Vagina (tissue), 2 donors: ENCODE measurements at places on chromosomes 6 and 20.

- DNase-seq = no peak
These were observed 95.9 kb upstream of the PLEKHG1 start for GRCh38 chr6:150503586-150504339.

DNA sequence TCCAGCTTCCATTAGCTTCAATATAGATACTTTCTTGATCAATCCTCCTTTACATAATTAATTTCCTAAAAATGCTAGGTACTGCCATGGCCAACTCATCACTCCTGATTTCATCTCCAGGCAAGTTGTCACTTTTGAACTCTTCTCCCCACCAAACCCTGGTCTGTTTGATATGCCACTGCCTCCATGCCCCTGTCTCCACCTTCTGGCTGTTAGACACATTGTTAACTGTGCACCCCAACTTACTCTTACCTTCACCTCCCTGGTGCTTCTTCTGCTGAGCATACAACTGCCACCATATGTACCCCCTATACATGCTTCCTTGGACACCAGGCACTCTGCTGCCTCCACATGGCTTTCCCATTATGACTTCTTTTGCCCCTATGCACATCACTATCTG lies 21.9 kb upstream of the AIG1 start:
- DNase-seq = no peak

DNA sequence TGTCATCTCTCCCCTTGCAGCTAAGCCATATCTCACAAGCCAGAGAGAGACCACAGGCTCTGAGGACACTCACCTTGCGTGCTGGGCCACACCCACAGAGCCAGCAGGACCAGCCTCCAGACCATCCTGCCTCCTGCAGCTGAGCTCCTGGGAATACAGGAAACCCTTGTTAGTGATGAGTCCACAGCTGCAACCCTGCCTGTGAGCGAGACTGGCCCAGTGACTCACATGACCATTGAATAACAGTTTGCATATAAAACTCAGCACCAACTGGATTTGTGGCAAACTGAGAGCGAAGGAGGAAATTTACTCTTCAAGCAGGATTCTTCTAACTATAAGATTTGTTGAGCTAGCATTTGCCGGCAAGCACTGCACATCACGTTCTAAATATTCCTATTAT lies 3.0 kb downstream of the THBS2 start:
- no peak for DNase-seq

- no peak for DNase-seq
These were observed 5.4 kb downstream of the FOXF2 start for GRCh38 chr6:1394514-1395463.

DNA sequence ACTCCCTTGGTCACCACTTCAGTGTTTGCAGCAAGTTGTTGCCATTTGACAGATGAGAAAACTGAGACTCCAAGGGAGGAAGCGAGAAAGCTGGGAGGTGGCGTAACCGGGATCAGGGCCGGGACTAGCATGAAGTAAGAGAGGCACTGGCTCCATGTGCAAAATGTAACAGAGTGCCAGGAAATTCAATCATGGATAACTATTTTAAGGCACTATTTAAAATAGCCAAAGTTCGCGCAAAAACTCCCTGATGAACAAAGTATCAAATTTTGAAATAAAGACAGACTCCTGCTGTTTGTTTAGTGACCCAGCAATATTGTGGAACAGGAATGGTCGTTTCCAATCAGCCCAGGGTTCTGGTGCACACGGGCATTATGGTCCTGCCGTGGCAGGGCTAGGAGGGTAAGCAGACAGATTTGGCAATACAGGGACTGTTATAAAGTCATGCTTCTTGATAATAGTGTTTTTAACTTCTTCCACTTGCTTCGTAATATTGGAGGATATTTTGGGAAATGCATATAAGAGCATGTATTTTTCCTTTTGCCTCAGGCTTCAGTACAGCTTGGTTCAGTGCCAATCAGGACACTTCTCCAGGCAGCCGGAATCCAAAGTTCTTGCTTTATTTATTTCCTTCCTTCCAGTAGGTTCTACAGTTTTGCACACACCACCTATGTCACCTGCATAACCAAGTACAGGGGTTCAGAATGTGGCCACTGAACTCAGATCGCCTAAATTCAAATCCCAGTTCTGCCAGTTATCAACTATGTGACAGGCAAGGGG lies 141.6 kb downstream of the EYA2 start:
- no peak for DNase-seq

DNA sequence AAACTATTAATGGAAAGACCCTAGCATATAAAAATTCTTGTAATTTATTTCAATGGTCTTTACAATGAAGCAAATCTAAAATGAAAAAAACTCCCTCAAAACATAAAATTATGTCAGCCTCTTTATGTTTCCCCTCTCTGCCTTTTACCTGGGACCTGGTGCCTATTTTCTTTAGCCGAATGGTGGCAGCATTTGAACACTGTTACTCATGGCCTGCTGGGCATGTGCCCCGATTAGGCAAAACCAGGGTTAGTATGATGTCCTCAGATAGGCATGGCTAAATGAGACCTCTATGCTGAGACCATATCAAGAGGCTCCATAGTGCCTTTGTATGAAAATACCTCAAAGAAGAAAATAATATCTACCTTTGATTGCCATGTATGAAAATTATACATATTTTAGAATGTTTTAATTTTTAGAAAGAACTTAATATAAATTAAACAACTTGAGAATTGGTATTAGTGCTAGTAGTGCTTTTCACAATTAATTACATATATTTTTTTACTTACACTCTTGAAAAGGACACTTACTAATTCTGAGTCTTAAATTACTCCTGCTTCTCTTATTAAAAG lies 22.5 kb upstream of the C6orf58 start:
- no peak for DNase-seq

- no peak for DNase-seq
These were observed 38.0 kb downstream of the PKHD1 start for GRCh38 chr6:52049252-52050050.

DNA sequence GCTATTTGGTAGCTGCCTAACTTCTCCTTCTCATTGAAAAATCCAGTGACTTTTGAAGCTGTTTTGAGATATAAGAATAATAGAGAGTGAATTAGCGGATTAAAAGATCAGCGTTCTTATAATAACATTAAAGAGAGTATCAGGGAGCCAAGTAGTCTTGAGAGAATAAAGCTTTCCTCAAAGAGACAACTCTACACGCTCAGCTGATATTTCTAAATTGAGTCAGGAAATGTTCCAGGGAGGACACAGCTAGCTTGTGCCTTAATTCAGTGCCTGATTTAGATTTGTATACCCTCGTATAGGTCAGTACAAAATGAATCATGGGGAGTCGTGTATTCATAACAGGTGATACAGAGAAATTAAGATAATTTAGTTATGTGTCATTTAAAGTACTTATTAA lies 75.1 kb upstream of the QKI start:
- DNase-seq = no peak

GRCh38 chr20:58424218-58424969 lies 35.4 kb downstream of the VAPB start:
- DNase-seq = no peak

GRCh38 chr6:203661-204060 lies 88.6 kb upstream of the DUSP22 start:
- DNase-seq = no peak

DNA sequence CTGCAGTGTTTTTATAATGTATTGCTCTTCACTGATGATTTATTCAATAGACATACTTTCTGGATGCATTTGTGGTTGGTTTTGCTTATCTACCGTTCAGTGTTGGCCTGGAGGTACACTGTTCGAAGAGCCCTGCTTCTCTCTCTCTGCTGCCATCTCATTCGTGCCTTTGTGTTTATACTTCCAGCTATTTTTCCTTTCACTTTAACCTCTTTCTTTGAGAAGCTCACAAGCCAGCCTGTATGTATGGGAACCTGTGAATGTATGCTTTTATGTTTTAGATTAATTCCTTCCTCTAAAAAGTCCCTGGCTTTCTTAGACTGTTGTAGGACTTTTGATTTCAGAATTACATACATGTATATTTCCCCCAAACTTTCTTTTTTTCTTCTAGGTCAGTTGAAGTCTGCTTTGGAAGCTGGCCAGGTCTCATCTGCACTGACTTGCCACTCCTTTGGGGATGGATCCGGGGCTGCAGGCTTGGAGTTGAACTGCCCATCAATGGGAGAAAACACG lies 83.0 kb downstream of the SCAND1 start:
- DNase-seq = no peak

DNA sequence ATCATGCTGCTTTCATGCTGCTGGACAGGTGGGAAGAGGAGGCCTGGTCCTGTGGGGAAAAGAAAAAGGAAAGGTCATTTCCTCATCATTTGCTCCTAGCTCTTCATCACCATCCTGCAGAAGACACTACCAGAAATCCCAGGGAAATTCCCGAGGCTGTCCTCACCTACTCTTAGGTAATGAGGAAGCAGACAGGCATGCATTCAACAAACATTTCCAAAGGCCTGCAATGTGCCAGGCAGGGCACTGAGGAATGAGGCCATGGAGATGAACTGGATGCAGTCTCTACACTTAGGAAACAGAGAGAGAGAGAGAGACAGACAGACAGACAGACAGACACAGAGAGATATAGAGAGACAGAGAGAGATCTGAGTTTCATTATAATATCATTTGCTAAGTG lies 83.0 kb upstream of the MRPS10 start:
- no peak for DNase-seq

GRCh38 chr6:13242178-13242577 lies 86.2 kb downstream of the TBC1D7 start:
- no peak for DNase-seq

GRCh38 chr6:79506251-79506650 lies 31.0 kb downstream of the LCA5 start:
- DNase-seq = no peak

GRCh38 chr20:36231331-36231730 lies 4.9 kb upstream of the AAR2 start:
- DNase-seq = no peak

DNA sequence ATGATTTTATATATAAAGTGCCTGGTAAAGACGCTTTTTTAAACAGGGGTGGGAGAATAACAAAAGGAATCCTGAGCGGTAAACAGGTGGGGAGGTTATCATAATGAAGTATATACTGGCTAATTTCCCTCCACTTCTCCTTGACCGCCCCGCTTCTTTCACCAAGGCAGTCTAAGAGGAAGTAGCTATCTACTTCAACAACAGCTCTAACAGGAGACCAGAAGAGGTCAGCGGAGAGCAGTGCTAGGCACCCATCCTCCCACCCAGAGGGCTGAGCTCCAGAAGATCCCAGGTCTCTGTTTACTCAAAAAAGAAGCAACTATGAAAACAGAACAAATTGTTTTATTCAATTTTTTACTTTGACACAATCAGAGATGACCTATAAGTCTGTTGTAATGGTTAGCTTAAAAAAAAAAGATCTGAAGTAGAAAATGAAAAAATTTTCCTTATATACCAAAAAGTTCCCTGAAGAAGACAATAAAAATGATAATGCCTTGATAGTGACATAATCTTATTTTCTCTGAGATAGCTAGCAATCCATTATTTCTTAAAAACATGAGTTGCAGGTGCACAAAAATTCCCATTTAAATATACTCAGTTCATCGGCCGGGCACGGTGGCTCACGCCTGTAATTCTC lies 141.1 kb downstream of the PDSS2 start:
- no peak for DNase-seq

DNA sequence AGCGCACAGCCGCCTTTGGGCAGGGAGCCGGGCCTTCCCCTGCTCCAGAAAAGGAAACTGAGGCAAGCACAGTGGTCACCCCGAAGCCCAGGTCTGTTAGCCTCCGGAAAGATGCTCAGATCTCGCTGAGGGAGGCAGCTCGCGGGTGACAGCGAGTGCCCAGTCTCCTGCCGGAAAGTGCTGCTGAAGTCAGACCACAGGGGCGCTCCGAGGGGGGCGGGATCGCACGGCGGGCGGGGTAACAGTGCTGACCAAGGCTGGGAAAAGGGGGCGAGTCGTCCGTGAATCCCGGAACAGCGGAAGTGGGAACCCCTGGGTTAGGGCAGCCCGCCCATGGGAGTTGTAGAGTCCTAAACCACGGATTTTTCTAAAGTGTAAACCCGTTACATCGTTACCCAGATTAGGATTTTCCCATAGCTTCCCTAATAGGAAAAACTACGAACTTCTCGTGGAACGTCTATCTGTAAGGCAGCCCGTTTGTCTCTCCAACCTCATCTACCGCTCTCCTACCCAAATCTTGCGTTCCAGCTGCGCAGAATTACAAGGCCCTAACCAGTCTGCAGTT lies 504 bp downstream of the VPS16 start:
- no peak for DNase-seq

DNA sequence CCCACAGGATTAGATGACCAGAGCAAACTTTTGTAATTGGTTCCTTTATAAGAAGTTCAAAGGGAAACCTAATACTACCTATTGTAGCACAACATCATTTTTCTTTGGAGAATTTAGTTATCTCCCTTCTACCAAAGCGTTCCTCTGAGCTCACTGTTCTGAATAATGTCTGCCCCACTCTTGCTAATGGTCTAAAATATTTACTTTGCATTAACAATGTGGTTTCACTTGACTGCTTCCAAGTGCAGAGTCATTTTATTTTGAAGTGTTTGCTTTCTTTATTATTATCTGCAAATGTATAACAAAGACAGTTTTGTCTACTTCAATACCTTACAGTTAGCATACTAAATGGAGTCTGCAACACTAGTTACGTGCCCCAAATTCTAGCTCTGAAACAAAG lies 15.0 kb downstream of the TRAPPC3L start:
- DNase-seq = no peak

- no peak for DNase-seq
These were observed 39.2 kb downstream of the TAF4 start for GRCh38 chr20:62026564-62026856.

GRCh38 chr6:131336596-131336995 lies 201.3 kb downstream of the AKAP7 start:
- no peak for DNase-seq

DNA sequence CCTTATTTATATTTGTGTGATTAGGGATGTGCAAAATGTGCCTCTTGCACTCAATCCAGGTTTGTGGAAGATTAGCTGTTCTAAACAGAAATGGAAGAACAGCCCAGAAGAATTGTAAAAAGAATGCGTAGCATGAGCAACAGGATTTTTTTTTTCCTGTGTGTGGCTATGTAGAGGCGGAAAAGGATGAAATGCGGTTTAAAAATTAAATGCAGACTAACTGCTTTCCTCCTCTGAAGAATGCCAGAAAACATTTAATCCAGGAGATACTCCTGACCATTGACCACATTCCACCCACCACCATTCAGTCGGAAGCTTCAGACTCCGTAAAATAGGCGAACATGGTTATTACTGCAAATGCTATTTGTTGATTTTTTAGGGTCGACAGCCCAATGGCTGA lies 83.4 kb downstream of the BMP6 start:
- no peak for DNase-seq

DNA sequence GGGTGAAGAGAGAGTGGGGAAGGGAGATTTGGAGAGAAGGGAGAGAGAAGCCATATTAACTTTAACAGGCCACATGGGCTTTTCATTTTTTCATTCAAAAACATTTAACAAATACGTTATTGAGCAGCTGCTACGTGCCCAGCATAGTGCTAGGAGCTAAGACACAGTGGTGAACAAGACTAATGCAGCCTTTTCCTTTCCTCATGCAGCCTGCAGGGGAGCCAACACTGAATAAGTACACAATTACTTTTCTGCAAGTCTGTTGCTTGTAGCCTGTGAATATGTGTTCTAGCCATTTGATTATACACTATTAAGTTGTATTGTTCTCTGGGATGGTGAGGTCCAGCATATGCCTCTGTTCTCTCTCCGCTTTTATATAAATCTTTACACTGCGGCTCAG lies 1.9 kb upstream of the BLOC1S5 start:
- no peak for DNase-seq

GRCh38 chr20:50919567-50919966 lies 11.7 kb downstream of the ADNP start:
- DNase-seq = no peak
